ENCODE measurements at places on chromosomes 7 and 10. TPM values are rescaled to one million over a fixed set of nuclear protein-coding genes. Genes with fewer than 3 reads are reported as not detected.

FAM221A gene
- 2.1 TPM for total RNA-seq

CPA2 gene
- total RNA-seq, result not detected

CRHR2 gene
- total RNA-seq, result 0.22 TPM

- DNase-seq, result no peak
These were observed 42.6 kb downstream of the OTUD1 start for GRCh38 chr10:23481363-23481961.

DNA sequence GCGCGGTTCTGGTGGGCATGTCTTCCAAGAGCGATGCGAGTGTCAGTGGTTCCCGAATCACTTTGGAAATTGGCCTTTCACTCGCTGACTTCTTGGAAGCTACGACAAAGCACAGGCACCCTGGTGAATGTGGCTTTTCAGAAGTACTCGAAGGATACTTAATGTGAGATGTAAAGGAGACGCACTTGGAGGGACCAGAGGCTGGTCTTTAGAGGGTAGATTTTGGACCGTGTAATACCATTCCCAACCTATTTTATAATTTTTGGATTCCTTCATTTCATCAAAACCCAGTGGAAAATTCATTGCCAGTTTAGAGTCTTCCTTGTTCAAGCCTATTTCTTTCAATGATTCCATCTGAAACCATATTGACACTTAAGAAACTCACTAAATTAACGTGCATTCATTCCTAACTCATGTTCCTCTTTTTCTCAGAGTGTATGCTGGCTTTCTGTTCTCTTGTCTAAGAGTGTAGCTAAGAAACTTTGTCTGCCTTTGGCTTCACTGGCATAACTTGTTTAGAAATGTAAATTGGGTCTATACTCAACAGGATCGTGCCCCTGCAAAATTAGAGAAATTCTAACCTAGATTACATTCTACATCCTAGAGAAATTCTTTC, 645 bp upstream of the COPG2 start:
- DNase-seq, result no peak
